Temporal lobe (tissue), 4 donors: ENCODE measurements at places on chromosomes 13 and 19. TPM values are rescaled to one million over a fixed set of nuclear protein-coding genes. Genes with fewer than 3 reads are reported as not detected.

Gene ZBTB32
- not detected for total RNA-seq

Gene CEACAM8
- total RNA-seq: 0.25 TPM

Gene OR7D4
- total RNA-seq: not detected

Gene ZNF134
- 28.0 TPM for total RNA-seq

Gene RPS19
- 776 TPM for total RNA-seq

Gene SULT2A1
- not detected for total RNA-seq

Gene PTGER1
- not detected for total RNA-seq

Gene TMC4
- 0.49 TPM for total RNA-seq

Gene CYP2F1
- total RNA-seq: not detected

Gene ZNF20
- total RNA-seq: 5.9 TPM

Gene CGB1
- total RNA-seq: not detected

Gene STARD13
- 7.1 TPM for total RNA-seq

Gene ATCAY
- 85.8 TPM for total RNA-seq

Gene UBL3
- total RNA-seq: 65.2 TPM

Gene GPR108
- 11.6 TPM for total RNA-seq

Gene CPT1C
- total RNA-seq: 40.6 TPM

Gene ONECUT3
- total RNA-seq: not detected

Gene RNF17
- total RNA-seq: not detected

Gene OR7A5
- total RNA-seq: not detected

Gene ZNF177
- total RNA-seq: 10.1 TPM

Gene NCCRP1
- not detected for total RNA-seq

Gene SMIM44
- total RNA-seq: not detected

Gene KIR2DL4
- total RNA-seq: not detected

Gene ZNF571
- 12.3 TPM for total RNA-seq

Gene PRKACA
- 36.4 TPM for total RNA-seq

Gene LRRC63
- total RNA-seq: 1.7 TPM

Gene CEACAM6
- total RNA-seq: 0.25 TPM

Gene GPC6
- 14.3 TPM for total RNA-seq

Gene SWSAP1
- 0.25 TPM for total RNA-seq

Gene ZIC5
- total RNA-seq: 2.0 TPM

Gene MRPL54
- 21.4 TPM for total RNA-seq

Gene MIA
- 0.74 TPM for total RNA-seq

Gene KRTDAP
- 0.49 TPM for total RNA-seq

Gene ITPKC
- total RNA-seq: 7.4 TPM

Gene FGF22
- total RNA-seq: 0.25 TPM

Gene ZNF556
- 0.25 TPM for total RNA-seq
